RKO (cell line): ENCODE measurements at places on chromosomes 6 and 20.

DNA sequence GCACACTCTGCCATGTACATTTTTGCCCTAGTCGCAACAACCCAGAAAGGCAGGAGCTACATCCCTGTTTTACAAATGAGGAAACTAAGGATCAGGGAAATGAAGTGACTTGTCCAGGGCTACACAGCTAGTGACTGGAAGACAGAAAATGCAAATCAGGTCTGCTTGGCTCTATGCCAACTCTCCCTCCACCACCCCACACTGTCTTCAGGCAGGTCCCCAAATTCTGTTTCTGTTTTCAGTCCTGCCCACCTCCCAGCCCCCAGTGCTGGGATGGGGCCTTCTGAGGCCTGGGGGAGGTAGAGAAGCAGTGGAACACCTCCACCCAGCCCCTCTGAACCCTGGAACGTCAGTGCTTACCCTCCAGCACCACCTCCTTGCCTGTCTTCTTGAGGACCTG lies 5.1 kb downstream of the SNTA1 start:
- no peak for DNase-seq

DNA sequence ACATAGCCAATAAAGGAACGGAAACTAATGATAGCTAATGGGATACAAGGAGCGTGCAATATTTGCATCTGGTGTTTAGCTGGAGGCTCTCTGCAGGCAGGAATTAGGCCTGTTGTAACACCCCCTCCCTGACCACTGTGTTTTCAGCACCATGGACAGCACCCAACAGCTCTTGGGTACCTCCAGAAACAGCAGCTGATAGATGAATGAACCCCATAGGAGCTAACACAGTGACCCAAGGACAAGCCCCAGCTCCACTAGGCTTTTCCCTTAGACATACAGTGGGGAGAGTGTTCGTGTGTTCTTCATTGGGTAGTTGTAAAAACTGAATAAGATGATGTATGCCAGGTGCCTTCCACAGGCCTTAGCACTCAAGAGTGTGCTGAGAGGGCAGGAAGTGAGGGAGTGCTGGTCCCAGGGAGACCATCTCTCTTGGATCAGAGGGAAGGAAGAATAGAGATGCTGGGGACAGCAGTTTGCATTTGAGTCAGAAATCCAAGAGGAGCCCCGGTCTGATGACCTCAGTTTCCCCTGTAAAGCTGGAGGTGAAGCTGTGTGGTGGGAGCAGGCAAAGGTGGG lies 161.3 kb downstream of the PHACTR3 start:
- DNase-seq, result peak; percentile 61

DNA sequence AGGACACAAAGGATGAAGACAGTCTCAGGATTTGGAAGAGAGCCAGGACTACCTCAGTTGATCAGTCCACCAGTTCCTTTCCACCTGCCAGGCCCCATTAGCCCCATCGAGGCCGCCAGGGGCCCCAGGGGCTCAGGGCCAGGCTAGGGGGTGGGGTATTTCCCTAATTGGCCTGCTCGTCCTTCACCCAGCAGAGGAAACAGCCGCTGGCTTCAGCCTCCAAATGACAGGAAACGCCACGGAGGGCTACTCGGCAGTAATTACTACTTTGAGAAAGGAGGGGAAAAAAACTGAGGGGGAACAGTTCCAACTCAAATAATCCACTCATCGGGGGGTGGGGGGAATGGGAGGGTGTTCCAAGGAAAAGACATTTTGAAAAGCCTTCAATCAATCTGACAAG lies 42.7 kb downstream of the MAFB start:
- DNase-seq, result no peak

DNA sequence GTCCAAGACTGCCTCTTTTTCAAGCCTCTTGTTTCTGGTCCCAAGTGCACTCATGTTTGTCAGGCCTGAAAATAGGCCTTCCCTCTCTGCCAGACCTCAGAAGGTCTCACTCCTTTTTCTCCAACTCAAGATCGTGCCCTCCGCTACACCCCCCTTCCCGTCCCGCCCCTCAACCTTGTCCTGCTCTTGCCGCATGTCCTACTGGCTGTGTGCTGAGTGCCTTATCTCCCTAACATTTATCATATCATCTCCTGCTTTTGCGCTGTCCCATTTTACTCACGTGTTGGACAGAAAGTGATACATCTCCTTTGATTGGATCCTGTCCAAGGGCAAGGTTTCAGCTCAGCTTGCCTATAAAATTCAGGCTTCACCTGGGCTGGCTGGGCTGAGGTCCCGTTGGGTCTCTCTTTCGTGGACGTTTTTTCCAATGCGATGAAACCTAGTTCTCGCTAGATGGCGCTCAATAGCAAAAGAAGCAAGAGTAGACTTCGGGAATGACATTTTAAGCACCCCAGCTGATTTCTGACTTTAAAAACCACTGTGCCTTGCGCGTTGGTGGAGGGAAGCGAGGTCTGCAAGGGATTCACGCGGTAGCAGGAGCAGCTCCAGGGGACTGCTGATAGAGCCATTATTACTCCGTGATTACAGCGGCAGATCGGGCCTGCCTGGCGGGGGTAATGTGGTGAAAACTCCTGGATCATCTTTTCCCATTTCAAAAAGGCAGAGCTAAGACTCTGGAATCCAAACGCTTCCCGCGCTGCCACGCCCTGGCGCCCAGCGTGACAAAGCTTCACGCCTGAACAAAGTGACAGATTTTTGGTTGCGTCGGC lies 137.6 kb downstream of the IMPG1 start:
- DNase-seq, result peak; percentile 71

GRCh38 chr6:68196645-68197044 lies 438.4 kb upstream of the ADGRB3 start:
- peak; percentile 24 for DNase-seq

DNA sequence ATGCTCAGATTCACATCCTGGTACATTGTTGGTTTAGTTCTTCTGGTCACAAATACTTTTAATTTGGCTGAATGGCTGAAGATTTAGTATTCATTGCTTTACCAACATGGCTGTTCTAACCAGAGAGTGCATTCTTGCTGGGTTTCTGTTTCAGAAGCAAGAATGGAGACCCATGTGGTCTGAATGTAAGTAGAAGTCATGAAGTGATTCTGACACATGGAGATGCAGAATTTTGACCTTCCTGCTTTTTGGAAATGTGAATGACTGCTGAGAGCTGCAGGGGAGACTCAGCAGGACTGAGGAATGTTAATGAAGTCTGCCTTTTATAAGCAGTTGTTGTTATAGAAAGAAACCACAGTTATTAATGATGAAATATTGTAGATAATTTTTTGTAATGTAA lies 576.1 kb upstream of the MARCKS start:
- DNase-seq, result no peak

- no peak for DNase-seq
These were observed 53.2 kb downstream of the PTPN1 start for GRCh38 chr20:50563133-50563944.

- no peak for DNase-seq
These were observed 105.0 kb upstream of the MRPS10 start for GRCh38 chr6:42322676-42323075.

GRCh38 chr20:17565169-17565845 lies 4.6 kb upstream of the DSTN start:
- DNase-seq, result no peak

DNA sequence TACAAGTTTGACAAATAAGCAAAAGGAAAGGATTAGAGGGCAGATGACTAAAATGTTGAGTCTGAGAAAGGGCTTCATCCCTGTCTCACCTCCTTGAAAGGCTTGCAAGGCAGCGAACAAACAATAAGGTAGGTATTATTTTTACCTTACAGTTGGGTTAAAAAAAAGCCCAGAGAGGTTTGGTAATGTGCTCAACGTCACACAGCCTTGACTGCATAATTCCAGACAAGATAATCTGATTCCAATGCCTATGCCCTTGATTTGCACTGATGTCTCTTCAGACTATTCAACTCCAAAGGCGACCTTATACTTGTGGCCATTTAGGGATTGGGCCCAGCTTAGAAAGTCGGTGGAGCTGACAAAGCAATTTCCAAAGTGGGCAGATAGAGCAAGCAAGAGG lies 1.7 kb downstream of the ARG1 start:
- no peak for DNase-seq

GRCh38 chr6:53410508-53411258 lies 61.9 kb upstream of the ELOVL5 start:
- no peak for DNase-seq

GRCh38 chr20:42218621-42219374 lies 600.6 kb upstream of the CHD6 start:
- no peak for DNase-seq

- DNase-seq, result no peak
These were observed 65.3 kb upstream of the ID4 start for GRCh38 chr6:19771753-19772336.

- no peak for DNase-seq
These were observed 5.2 kb upstream of the SLCO4A1 start for GRCh38 chr20:62637110-62637509.

- DNase-seq, result no peak
These were observed 25.2 kb downstream of the ILRUN start for GRCh38 chr6:34671367-34671766.

DNA sequence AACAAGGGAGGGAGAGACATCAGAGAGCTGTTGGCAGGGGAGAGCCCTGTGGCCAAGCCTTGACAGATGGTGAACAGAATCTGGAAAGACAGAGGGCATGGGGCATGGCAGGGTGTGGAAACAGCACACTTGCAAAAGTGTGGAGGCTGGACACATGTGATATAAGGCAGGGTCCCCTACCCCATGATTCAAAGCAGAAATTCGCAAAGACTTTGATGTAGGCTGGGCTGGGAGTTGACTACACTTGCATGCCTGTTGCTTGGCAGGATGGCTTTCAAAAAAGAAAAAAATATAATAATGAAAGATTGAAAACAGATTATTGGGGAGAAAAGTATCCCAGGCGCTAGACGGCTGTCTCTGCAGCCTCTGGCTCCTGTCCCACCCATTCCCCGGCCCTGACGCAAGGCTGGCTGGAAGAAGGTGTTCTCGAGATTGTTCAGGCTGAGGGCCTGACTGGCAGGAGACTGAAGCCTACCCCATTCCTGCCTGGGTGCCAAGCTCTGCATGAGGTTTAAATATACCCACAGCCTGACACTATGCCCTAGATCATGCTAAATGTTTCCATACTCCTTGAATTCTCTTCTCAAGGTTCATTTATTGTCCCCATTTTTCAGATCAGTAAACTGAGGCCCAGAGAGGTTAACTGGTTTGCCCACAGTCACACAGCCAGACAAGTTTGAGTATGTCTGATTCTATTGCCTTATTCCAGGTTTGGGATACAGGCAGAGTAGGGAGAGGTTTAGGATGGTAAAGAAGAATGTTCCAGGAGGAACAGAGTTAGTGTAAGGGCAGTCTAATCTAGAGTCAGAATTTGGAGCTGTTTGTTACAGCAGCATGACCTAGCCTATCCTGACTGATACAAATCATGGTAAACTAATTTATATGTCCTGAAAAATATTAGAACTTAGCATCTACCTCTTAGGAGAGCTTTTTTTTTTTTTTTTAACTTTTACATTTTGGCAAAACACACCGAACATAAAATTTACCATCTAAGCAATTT lies 23.4 kb upstream of the CCN5 start:
- DNase-seq, result no peak

GRCh38 chr6:16359563-16359962 lies 121.2 kb downstream of the GMPR start:
- no peak for DNase-seq

DNA sequence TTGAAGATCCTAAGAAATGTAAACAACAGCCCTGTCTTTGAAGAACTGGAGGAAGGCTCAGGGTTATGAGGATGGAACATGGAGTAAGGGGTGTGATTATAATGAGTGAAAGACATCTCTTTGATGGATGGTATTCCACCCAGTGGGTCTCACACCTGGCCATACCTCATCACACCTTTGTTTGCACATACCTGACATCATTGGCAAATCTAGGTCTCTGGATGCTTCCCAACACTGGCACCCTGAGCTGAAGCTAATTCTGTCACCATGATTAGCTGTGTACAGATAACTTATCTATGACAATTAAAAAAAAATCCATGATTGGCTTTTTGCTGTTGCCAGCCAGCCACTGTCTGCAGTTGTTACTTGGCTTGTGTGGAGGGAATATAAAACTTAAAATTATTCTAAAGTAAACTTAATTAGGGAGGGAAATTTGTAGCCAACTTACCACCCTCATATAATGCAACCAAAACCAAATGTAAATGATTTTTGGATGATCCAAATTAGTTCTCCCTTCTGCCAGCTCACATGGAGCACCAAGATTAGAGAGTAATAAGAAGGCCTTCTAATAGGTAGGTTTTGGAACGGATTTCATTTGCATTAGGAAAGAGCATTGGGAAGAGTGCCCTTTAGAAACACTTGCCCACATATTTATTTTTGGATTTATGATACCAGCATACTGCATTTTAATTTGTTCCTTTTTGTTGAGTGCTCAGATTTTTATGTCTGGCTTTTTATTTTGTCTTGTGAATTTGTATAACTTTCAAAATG lies 249.5 kb downstream of the SOX4 start:
- no peak for DNase-seq

- no peak for DNase-seq
These were observed 8.8 kb downstream of the TBPL1 start for GRCh38 chr6:133961831-133962230.

DNA sequence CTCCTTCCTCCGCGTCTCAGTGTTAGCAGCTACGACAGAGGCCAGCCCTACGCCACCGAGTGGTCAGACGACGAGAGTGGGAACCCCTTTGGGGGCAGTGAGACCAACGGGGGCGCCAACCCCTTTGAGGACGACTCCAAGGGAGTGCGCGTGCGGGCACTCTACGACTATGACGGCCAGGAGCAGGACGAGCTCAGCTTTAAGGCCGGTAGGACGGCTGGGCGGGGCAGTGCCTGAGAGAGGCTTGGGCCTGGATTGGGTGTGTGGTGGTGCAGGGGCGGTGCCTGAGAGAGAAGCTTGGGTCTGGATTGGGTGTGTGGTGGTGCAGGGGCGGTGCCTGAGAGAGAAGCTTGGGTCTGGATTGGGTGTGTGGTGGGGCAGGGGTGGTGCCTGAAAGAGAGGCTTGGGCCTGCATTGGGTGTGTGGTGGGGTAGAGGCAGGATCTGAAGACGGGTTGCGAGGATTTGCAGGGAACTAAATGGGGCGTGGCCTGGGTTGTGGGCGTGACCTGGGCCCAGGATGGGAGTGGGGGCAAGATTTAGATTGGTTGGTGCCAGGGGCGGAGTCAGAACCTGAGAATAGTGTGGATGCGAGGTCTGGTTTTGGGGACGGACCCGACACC lies 24.4 kb downstream of the SPDEF start:
- no peak for DNase-seq

- no peak for DNase-seq
These were observed 329.1 kb downstream of the LAMA2 start for GRCh38 chr6:129212081-129212480.

DNA sequence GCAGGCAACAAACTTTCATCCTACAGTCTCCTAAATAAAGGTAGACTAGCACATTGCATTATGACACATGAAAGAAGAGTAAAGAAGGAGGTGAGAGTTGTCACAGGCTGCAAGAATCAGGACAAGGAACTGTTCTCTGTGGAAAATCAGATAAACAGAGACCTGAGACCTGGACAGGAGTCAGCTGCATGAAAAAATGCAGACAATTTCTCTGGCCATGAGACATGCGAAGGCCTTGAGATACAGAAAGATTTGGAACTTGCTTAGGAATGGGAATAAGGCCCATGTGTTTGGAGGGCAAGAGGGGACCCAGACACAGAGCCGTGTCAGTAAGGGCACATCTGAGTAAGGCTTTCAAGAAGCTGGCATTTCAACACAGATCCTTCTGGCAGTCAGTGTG lies 674.6 kb upstream of the AGPAT4 start:
- DNase-seq, result no peak
